ENCODE measurements at places on chromosomes 5 and 9. TPM values are rescaled to one million over a fixed set of nuclear protein-coding genes. Genes with fewer than 3 reads are reported as not detected.

JAKMIP2 gene
- 1.8 TPM for total RNA-seq

TIMD4 gene
- not detected for total RNA-seq

KIF4B gene
- total RNA-seq: not detected

SPARC gene
- total RNA-seq: 9,466 TPM

GRCh38 chr5:105730982-105731381, 1939.8 kb downstream of the EFNA5 start:
- H3K4me3 ChIP-seq: no peak overlapping the region
- H3K27ac ChIP-seq: no peak overlapping the region
- H3K36me3 ChIP-seq: no peaks in the 10 kb centered on the region
- no peaks in the 10 kb centered on the region for H3K27me3 ChIP-seq
- peaks cover 5% of the 10 kb centered on the region for H3K4me1 ChIP-seq
- no peak for DNase-seq

- H3K36me3 ChIP-seq: peaks cover 79% of the 10 kb centered on the region
- DNase-seq: no peak
- H3K27me3 ChIP-seq: no peaks in the 10 kb centered on the region
- no peak overlapping the region for H3K27ac ChIP-seq
- H3K4me1 ChIP-seq: peaks cover 34% of the 10 kb centered on the region
Observed at GRCh38 chr5:158705901-158706300, 393.8 kb downstream of the EBF1 start.

GRCh38 chr5:154756868-154757813, 2.0 kb downstream of the LARP1 start:
- no peaks in the 10 kb centered on the region for H3K36me3 ChIP-seq
- peak overlapping the region; percentile 95 for H3K4me3 ChIP-seq
- no peak for DNase-seq
- H3K27me3 ChIP-seq: no peaks in the 10 kb centered on the region
- H3K4me1 ChIP-seq: peaks cover 48% of the 10 kb centered on the region
- H3K27ac ChIP-seq: peak overlapping the region; percentile 89

- no peak for DNase-seq
- no peak overlapping the region for H3K27ac ChIP-seq
- no peaks in the 10 kb centered on the region for H3K4me1 ChIP-seq
- no peaks in the 10 kb centered on the region for H3K36me3 ChIP-seq
- no peak overlapping the region for H3K4me3 ChIP-seq
Observed at GRCh38 chr5:58950224-58950623, 367.3 kb downstream of the RAB3C start.

DNA sequence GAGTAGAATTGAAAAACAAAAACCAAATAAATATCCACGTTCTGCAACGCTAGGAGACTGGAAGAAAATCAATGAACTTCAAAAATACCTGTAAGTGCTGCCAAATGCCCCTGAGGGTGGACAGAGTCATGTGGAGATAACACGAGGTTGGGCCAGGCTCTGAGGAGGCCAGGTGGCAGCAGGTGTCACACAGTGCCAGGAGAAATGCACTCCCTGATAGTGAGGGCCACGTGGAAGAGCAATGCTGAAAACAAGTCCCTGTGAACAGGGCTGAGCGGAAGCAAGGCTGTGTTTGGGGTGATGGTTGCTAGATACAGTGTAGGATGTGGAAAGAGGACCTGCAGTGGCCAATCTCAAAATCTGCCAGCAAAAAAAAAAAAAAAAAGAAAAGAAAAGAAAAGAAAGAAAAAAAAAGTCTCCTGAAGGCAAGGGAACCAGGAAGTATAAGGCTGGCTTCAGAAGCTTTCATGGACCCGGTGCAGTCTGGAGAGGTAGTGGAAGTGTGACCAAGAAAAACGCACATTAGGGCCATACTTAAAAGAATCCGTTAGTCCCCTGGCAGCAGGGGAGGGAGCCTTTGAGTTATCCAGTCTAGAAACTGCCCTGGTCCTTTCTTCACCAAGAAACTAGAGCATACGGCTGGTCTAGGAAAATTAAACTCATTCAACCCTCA, 16.8 kb downstream of the C1QTNF3 start:
- no peak overlapping the region for H3K27ac ChIP-seq
- H3K36me3 ChIP-seq: peaks cover 18% of the 10 kb centered on the region
- H3K4me1 ChIP-seq: no peaks in the 10 kb centered on the region
- no peak for DNase-seq
- H3K27me3 ChIP-seq: no peaks in the 10 kb centered on the region

DNA sequence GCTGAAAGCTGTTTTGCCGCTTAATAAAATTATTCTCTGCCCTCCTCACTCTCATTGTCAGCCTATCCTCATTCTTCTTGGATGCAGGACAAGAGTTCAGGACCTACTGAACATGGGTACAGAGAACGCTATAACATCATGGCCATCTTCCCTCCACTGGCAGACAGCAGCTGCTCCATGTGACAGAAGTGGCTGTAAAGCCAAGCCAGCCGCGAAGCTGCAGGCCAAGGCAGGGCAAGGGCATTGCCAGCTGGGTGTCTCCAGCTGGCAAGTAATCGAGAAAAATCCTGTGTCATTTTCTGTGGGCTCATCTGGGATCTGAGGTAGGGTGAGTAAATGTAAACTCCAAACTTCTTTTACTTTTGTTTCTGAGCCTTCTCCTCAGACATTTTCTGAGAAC, 84.8 kb downstream of the SLC25A46 start:
- DNase-seq: no peak
- H3K36me3 ChIP-seq: no peaks in the 10 kb centered on the region
- H3K4me1 ChIP-seq: no peaks in the 10 kb centered on the region
- no peak overlapping the region for H3K27ac ChIP-seq
- H3K27me3 ChIP-seq: peaks cover 8% of the 10 kb centered on the region

DNA sequence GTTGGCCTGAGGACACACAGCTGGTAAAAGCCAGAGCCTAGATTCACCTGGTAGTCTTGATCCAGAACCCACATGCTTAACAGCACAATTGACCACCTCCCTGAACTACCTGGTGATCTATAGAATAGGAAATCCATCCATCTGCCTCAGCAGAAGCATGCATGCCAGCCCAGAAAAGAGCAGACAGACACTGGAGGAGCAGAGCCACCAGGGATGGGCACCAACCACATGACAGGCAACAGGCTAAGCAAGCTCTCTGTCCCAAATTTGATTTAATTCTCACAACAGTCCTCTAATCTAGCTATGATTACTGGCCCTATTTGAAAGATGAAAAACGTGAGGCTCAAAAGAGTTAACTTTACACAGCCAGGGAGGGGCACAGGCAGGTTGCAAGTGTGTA, 208.1 kb downstream of the SPOCK1 start:
- no peak overlapping the region for H3K27ac ChIP-seq
- peaks cover 2% of the 10 kb centered on the region for H3K36me3 ChIP-seq
- H3K4me3 ChIP-seq: no peak overlapping the region
- DNase-seq: peak; percentile 34

DNA sequence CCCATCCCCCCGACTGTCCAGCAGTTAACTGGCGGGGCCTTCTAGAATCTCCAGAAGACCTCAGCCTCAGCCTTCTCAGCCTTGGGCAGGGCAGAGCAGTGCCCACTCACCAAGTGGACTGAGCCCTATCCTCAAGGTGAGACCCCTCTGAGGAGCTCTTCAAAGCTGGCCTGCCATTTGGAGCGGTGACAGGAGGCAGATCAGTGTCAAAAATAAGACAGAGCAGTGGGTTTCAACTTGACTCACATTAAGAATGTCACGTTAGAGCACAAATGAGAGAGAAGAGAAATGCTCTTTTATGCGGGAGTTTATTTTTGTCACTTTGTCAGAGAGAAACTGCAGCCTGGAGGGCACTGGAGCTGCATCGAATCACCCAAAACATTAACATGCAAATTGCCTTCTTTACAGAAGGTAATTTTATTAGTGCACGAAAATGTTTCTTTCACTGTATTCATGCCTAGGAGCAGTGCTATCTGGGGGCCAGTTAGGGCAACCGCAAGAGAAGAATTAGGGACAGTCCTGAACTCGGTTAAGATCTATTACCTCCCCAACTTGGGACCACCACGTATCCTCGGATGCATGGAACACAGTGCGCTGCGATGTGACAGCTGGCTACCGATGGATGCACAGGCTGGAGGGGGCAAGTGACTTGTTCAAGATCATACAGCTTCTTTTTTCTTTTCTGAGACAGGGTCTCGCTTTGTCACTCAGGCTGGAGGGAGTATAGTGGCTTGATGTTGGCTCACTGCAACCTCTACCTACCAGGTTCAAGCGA, 188.5 kb downstream of the DAB2IP start:
- H3K27me3 ChIP-seq: no peaks in the 10 kb centered on the region
- H3K27ac ChIP-seq: no peak overlapping the region
- H3K4me1 ChIP-seq: peaks cover 14% of the 10 kb centered on the region
- no peak overlapping the region for H3K4me3 ChIP-seq
- peaks cover 7% of the 10 kb centered on the region for H3K36me3 ChIP-seq
- DNase-seq: peak; percentile 64

DNA sequence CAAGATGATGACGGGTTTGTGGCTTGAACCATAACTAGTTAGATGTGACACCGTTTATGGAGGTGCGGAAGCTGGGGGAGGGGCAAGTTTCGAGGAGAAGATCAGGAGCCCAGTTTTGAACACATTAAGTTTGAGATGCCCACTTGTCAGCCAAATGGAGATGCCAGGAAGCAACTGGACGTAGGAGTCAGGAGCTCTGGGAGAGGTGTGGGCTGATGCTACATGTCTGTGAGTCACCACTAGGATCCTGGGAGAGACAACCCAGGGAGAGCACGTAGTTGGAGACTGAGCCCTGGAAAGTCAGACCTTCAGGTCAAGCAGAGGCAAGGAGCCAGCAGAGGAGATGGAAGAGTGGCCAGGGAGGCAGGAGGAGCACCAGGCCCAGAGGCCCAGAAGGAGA, 48.8 kb upstream of the SLC25A51 start:
- H3K36me3 ChIP-seq: peaks cover 28% of the 10 kb centered on the region
- no peak for DNase-seq
- H3K4me3 ChIP-seq: no peak overlapping the region
- no peaks in the 10 kb centered on the region for H3K27me3 ChIP-seq

- H3K4me3 ChIP-seq: no peak overlapping the region
- no peaks in the 10 kb centered on the region for H3K36me3 ChIP-seq
- no peak for DNase-seq
- no peak overlapping the region for H3K27ac ChIP-seq
- H3K4me1 ChIP-seq: peaks cover 6% of the 10 kb centered on the region
Observed at GRCh38 chr5:111227801-111228200, 3.6 kb downstream of the CAMK4 start.

DNA sequence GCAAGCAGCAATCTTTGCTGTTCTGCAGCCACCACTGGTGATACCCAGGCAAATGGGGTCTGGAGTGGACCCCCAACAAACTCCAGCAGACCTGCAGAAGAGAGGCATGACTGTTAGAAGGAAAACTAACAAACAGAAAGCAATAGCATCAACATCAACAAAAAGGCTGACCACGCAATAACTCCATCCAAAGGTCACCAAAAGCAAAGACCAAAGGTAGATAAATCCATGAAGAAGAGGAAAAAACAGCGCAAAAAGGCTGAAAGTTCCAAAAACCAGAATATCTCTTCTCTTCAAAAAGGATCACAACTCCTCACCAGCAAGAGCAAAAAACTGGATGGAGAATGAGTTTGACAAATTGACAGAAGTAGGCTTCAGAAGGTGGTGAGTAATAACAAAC, 23.4 kb downstream of the FRMD3 start:
- DNase-seq: no peak
- H3K36me3 ChIP-seq: no peaks in the 10 kb centered on the region
- no peaks in the 10 kb centered on the region for H3K4me1 ChIP-seq
- no peak overlapping the region for H3K4me3 ChIP-seq

DNA sequence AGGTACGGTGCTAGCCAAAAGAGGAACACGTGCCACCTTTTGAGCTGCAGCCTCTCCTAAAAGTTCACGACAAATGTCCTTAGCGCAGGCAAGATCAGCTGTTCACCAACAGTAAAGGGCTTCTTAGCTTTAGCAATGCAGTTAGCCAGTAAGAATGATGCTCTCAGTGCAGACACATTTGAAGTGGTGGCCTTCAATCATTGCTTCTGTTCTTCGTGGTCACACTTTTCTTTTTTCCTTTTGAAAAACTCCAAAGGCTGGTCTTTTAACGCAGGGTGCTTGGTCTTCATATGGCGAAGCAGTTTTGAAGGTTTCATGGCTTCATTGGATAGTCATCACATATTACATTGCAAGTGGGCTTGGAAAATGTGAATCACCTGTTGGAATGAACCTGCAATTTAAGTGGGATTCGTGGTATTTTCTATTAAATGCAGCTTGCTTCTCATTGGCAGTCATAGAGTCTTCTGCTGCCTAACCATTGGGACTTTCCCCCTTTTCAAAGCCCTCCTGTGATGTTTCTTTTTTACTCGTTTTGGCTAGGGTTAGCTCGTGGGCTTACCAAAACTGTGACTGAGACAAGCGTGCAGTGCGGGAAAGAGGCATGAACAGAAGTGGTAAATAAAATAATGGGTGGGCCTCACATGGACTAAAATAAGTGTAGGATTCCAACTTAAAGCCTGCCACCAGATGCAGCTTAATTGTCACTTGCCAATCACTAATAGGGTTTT, 100.9 kb downstream of the MRPL36 start:
- DNase-seq: no peak
- H3K4me3 ChIP-seq: no peak overlapping the region
- H3K27me3 ChIP-seq: peaks cover 6% of the 10 kb centered on the region
- H3K27ac ChIP-seq: no peak overlapping the region
- H3K4me1 ChIP-seq: no peaks in the 10 kb centered on the region

- H3K4me3 ChIP-seq: no peak overlapping the region
- no peaks in the 10 kb centered on the region for H3K36me3 ChIP-seq
- peak overlapping the region; percentile 94 for H3K27ac ChIP-seq
- H3K4me1 ChIP-seq: peaks cover 18% of the 10 kb centered on the region
- no peak for DNase-seq
Observed at GRCh38 chr5:180367300-180367699, 14.2 kb upstream of the GFPT2 start.

DNA sequence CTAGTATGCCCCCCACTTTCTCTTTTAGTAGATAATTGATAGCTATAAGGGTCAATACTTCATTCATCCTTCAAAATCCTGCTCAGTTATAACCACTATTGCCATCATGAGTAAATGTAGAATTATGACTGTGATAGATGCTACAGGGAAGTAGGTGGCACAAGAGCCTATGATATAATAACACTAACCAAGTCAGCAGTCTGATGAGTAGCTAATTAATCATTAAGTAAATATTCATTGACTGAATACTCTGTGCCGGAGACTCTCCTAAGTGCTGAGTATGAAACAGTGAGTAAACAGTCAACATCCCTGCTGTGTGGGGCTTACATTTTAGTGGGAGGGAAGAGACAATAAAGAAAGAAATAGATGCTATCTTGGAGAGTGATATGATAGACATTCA, 430.3 kb upstream of the ZNF462 start:
- peaks cover 5% of the 10 kb centered on the region for H3K27me3 ChIP-seq
- no peak overlapping the region for H3K4me3 ChIP-seq
- no peak for DNase-seq
- H3K27ac ChIP-seq: no peak overlapping the region
- no peaks in the 10 kb centered on the region for H3K4me1 ChIP-seq

DNA sequence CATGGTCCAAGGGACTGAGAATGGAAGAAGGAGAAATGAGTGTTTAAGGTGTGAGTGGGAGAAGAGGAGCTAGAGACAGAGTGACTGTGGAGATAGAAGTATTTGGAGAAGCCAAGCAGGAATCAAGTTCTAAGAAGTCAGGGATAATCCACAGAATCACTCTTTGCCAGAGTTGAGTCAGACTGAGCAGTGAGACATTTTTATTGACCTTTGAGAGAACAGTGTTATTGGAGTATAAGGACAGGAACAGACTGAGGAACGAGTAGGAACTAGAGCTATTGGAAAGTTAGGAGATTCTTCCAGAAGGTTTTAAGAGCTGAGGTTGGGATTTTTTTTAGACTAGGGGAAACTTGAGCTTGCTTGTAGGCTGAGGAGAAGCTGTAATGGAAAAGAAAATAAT, 37.2 kb downstream of the RCL1 start:
- H3K4me1 ChIP-seq: peaks cover 30% of the 10 kb centered on the region
- H3K27ac ChIP-seq: no peak overlapping the region
- H3K36me3 ChIP-seq: peaks cover 6% of the 10 kb centered on the region

- no peak overlapping the region for H3K27ac ChIP-seq
- H3K4me1 ChIP-seq: no peaks in the 10 kb centered on the region
- peak; percentile 67 for DNase-seq
- no peak overlapping the region for H3K4me3 ChIP-seq
- no peaks in the 10 kb centered on the region for H3K36me3 ChIP-seq
Observed at GRCh38 chr9:97766610-97767009, 69.5 kb upstream of the XPA start.
